ENCODE measurements at places on chromosomes 13 and 19.

GRCh38 chr19:16327911-16328823 is 3.5 kb downstream of the KLF2 start:
- DNase-seq = no peak

DNA sequence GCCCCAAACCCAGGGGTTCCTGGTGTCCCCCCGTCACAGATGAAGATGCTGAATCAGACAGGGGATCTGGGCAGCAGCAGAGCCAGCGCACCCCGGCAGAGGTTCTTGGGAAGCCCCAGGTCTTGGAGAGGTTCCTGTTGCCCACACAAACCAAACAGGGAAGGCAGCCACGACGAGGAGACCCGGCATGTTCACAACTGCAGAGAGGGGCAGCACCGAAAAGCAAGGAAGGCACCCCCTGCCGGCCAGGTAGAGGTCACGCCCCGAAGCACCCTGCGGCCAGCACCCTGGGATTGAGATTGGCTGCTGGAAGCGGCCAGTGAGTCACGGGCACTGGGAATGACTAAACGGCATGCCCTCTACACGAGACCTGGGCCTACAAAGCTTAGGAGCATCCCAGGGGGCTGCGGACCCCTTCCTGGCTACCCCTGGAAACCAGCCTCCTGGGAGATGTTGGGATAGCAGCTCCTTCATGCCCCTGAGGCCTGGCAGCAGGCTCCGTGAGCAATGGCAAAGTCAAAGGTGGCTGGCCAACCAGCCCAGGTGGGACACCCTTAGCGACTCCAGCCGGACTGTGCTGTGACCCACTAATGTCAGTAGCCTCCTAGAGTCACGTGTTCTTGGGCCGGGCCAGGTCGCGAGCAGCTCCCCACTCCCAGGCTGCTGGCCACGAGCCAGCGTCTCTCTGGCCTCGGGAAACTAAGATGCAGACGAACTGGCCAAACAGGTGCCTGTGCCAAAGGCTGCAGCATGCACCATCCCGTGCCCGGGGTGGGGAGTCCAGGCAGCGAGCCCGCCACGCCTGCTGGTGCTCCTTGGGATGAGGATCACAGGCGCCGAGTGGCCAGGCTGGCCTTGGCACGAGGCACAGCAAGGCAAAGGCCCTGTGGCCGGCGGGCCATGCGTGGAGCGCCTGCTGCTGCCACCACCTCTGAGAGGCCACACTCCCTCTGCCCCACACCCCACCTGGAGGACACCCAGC is 43.2 kb downstream of the MLLT1 start:
- DNase-seq = no peak

GRCh38 chr19:38378866-38379265 is 4.5 kb downstream of the PSMD8 start:
- no peak for DNase-seq

- no peak for DNase-seq
Measured at GRCh38 chr13:72959643-72960042, 99.2 kb upstream of the KLF5 start.

DNA sequence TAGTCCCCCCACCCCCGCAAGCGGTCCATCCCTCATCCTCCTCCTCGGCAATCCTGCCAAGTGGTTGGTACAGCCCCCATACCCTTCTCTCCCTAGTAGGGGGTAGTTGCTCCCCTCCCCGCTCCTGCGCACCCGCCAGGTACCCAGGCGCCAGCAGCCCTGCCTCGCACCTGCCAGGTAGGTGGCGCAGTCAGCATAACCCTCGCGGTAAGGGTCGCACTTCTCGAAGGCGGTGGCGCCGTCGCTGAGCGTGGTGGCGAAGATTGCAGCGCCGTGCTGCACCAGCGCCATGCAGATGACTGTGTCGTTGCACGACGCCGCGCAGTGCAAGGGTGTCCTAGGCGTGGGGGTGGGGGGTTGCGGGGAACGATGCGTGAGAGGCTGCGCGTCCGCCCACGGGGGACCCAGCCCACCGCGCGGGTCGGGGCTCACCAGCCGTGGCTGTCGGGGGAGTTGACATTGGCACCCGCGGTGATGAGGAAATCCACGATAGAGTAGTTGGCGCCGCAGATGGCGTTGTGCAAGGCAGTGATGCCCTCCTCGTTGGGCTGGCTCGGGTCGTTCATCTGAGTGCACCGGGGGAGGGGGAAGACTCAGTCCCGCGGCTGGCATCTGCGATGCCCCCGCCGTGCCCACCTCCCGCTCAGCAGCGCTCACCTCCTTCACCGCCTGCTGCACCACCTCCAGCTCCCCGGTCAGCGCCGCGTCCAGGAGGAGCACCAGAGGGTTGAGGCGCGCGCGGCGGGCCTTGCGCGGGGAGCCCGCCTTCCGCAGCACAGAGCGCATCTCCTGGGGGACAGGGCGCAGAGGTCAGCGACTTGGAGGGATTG is 15.2 kb upstream of the ERCC2 start:
- no peak for DNase-seq

DNA sequence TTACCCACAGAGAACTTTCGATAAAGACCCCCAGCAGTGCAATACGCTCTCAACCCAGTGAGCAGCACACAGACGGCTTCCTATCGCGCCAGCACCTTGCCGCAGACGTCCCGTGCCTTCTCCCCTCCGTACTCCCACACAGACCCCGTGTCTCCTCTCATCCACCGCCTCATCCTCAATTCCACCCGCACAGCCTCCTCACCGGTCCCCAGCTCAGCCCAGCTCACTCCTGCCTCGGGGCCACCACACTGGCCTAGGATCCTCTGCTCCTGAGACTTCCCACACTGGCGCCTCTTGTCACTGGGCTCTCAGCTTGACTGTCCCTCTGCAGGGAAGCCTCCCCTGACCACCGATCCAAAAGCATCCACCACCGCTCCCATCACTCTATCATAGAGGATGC is 9.0 kb downstream of the MLLT1 start:
- no peak for DNase-seq

DNA sequence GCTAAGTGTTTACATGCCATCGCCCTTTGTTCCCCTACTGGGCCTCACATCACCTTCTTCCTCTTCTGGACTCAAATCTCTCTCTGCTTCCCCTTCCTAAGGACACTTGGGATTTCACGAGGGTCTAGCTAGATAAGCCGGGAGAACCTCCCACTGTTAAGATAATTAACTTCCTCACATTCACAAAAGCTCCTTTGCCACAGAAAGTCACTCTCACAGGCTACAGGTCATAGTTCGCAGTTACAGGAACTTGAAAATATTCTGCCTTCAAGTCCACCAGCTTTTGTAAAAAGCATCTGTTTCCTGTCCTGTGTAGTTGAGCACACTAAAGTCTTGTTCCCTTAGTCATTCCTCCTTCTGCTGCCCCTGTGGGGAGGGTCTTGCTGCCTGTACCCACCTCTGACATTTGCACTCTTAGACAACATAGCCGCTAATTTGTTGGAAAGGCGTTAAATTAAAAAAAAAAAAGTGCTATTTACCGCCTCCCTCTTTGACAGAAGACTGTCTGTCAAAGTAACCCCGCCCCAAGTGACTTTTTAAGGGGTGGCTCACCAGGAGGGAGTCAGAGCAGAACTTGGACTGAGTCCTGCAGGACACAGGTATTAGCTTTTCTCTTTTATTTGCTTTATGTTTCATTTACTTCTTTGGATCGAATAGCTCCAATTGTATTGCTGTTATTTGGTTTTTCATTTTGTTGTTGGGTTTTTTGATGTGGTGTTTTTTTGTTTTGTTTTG is 26.8 kb upstream of the CEACAM21 start:
- DNase-seq = peak; percentile 54

GRCh38 chr19:49761625-49762311 is 1.3 kb downstream of the TSKS start:
- no peak for DNase-seq

DNA sequence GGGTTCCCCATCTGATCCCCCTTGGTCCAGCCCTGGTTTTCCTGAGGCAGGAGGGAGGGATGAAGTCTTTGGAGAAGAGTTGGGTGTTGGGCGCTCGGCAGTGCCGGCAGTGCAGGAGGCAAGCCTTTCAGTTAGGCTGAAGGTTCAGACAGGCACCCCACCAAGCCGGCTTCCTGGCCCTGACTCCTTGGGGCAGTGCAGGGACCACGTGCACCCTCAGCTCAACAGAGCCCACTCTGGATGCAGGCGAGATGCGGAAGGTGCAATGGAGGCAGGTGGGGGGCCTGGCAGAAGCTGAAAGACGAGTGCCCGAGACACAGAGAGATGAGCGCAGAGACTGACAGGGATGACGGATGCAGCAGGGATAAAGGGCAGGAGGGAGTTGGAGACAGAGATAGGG is 11.1 kb downstream of the MAMSTR start:
- no peak for DNase-seq

GRCh38 chr13:73467125-73467524 is 408.3 kb downstream of the KLF5 start:
- no peak for DNase-seq

- DNase-seq = no peak
Measured at GRCh38 chr13:72104656-72105180, 237.7 kb upstream of the DACH1 start.

- no peak for DNase-seq
Measured at GRCh38 chr13:27258637-27259386, 7.5 kb downstream of the RPL21 start.

- DNase-seq = no peak
Measured at GRCh38 chr13:51644654-51645053, 60.4 kb downstream of the WDFY2 start.

GRCh38 chr13:51581148-51581820 is 3.0 kb upstream of the WDFY2 start:
- DNase-seq = no peak

DNA sequence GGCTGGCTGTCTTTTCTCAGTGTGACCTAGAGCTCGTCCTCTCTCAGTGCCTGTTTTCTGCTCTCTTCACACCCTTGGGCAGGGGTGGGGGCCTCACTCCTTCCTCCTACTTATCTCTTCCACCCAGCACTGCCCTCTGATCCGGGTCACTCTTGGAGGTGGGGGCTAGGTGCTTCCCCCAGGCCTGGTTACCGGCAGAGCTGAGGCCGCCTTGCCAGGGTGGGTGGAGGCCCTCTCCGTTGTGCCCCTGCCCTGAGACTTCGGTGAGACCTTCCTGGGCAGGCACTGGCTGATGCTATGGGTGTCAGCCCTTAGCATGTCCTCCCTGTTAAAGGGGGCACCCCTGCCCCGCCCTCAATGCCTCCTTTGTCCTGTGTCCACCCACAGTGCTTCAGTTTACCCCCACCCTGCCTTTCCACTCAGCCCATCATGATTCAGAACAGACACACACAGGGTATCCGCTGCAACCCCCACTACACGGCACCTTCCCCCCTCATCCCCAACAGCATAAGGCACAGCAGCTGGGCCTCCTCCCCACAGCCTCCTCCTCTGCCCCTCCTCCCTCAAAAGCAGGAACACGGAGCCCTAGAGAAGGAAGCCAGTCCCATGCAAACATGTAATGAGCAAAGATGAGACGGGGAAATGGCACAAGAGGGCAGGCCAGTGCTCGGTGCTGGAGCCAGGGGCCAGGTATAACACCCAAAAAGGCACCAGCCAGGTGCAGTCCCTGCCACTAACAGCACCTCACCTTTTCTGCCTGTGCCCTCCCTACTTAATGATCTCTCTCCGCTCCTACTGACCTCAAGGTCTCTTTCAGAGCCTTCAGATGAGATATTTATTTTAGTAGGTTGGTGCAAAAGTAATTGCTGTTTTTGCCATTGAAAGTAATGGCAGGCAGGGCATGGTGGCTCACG is 9.8 kb downstream of the ZGLP1 start:
- DNase-seq = no peak

DNA sequence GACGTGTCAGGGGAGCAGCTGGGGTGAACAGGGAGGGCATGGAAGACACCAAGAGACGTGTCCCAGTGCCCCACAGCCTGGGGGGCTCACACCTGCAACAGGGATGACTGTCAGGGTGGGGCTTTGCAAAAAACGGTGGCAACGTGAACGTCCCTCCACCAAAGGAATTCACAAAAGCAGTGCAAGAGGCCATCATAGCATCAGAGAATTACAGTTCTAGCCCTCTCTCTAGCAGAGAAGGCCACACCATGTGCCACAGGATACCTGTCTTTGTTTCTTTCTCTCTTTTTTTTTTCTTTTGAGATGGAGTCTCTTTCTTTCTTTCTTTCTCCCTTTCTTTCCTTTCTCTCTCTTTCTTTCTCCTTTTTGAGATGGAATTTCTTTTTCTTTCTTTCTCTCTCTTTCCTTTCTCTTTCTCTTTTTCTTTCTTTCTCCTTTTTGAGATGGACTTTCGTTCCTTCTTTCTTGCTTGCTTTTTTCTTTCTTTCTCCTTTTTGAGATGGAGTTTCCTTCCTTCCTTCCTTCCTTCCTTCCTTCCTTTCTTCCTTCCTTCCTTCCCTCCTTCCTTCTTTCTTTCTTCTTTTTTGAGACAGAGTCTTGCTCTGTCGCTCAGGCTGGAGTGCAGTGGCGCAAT is 17.1 kb upstream of the ATP11A start:
- DNase-seq = no peak

DNA sequence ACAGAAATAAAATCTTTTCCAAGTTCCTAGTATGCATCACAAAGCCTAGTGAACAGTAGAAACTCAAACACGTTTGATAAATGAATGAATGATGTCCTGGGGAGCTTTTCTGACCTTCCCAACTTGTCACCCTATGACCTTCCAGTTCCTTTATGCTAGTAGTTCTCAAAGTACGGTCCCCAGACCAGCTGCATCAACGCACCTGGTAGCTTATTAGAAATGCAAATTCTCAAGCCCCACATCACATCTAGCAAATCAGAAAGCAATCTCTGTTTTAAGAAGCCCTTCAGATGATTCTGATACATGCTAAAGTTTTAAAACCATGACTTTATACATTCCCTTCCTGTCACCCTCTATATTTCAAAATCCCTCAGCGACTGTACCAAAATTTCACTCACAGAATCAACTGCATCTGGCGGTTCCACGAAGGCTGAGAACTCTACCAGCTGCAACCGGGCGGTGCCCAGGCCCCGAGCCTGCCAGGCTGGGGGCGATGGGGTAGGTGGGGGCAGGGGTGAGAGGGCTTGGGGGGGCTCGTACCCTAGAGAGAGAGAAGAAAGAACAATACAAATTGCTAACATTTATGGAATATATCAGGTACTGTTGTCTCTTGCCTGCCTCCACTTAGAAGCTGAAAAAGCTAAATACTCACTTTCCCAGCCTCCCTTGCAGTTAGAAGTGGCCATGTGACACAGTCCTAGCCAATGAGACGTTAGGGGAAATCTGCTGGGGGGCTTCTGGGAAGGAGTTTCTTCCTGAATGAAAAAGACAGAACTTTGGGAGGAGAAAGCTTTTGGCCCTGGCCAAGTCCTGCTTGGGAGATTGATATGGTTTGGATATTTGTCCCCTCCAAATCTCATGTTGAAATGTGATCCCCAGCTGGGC is 13.3 kb downstream of the CD37 start:
- DNase-seq = no peak

- DNase-seq = no peak
Measured at GRCh38 chr13:36166046-36166445, 34.9 kb upstream of the DCLK1 start.
